ENCODE measurements at places on chromosomes 6 and 20.
A peak's percentile ranks its signal among the peaks of the same experiment; 100 is the strongest.

DNA sequence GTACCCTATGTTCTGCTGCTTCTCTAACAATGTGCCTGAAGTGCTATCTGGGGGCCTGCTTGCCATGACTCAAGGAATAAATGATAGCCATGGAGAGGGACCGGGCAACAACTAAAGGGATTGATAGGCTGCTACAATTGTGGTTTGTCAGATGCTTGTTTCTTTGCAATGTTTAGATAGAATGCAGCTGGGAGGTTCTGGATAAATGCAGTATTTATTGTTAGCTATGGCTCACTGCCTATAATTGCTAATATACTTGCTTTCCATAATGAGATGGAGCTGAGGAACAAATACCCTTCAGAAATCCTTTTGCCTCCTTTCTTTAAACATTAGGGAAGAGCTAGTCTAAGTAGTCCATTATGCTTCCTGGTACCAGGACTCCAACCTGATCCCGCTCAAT, 575.2 kb upstream of the SYNCRIP start:
- H3K36me3 ChIP-seq = no peaks in the 10 kb centered on the region
- DNase-seq = no peak
- no peak overlapping the region for H3K27ac ChIP-seq
- no peaks in the 10 kb centered on the region for H3K27me3 ChIP-seq
- no peak overlapping the region for H3K4me3 ChIP-seq
- no peaks in the 10 kb centered on the region for H3K4me1 ChIP-seq

- DNase-seq = peak; percentile 68
- H3K4me1 ChIP-seq = peaks cover 46% of the 10 kb centered on the region
- H3K27ac ChIP-seq = peak overlapping the region; percentile 66
Observed at GRCh38 chr6:29631209-29631810, 1.7 kb downstream of the GABBR1 start.

GRCh38 chr6:10390495-10391298, 24.2 kb downstream of the TFAP2A start:
- H3K4me1 ChIP-seq = peaks cover 96% of the 10 kb centered on the region
- no peak for DNase-seq
- H3K27ac ChIP-seq = no peak overlapping the region

GRCh38 chr6:18978337-18979128, 591.4 kb downstream of the RNF144B start:
- H3K27ac ChIP-seq = no peak overlapping the region
- peak; percentile 67 for DNase-seq
- no peak overlapping the region for H3K4me3 ChIP-seq
- no peaks in the 10 kb centered on the region for H3K27me3 ChIP-seq
- H3K4me1 ChIP-seq = no peaks in the 10 kb centered on the region

DNA sequence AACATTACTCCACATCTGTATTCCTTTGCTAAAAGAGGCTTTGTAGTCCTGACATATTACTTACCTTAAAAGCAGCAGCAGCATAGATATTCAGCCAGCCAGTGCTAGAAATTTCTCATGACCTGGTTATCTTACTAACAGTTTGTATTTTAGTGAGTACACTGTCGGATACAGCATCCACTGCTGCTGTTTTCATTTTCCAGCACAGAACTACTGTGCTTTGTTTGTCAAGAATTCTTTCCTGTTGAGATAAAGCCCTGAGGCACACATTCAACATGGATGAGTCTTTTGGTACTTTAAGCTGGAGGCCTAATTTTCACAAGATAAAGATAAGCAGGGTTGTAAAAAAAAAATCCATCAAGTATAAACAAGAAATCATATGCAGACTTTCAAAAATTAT, 311.2 kb upstream of the OPRM1 start:
- no peak overlapping the region for H3K27ac ChIP-seq
- DNase-seq = no peak
- no peak overlapping the region for H3K4me3 ChIP-seq
- no peaks in the 10 kb centered on the region for H3K27me3 ChIP-seq

- no peaks in the 10 kb centered on the region for H3K27me3 ChIP-seq
- peaks cover 11% of the 10 kb centered on the region for H3K4me1 ChIP-seq
- no peak overlapping the region for H3K4me3 ChIP-seq
- H3K36me3 ChIP-seq = no peaks in the 10 kb centered on the region
- no peak for DNase-seq
Observed at GRCh38 chr6:111792914-111793700, 80.1 kb downstream of the FYN start.

DNA sequence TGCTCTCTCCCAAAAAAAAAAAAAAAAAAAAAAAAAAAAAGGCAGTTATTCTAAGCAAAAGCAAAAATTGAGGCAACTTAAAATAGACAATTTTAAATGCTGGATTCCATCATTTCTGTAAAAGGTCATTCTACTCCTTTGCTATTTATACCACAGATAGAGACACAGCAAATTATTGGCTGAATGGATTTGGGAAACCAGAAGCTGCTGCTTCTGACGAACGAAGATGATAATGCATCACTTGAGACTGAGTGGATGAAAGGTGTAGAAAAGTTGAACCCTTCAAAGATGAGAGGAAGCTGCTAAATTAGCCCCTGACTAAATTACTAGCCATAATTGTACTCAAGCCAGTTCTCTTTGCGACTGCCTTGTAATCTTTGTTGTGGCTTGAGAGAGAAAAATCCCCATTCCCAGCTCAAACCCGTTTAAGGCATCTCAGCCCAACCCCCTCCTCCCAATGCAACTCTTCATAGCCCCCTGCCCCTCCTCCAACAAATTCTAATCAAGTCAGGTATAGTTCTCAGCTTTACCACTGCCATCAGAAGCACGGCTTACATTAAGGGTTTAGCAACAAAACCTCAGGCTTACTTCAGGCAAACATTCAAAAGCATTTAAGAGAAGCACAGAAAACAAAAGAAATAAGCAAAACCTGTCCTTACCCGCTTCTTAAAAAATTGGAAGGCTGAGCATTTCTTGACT, 1.0 kb downstream of the SGK1 start:
- H3K27ac ChIP-seq = no peak overlapping the region
- peak overlapping the region; percentile 61 for H3K4me3 ChIP-seq
- H3K36me3 ChIP-seq = no peaks in the 10 kb centered on the region
- peaks cover 17% of the 10 kb centered on the region for H3K27me3 ChIP-seq
- peaks cover 42% of the 10 kb centered on the region for H3K4me1 ChIP-seq
- peak; percentile 58 for DNase-seq

DNA sequence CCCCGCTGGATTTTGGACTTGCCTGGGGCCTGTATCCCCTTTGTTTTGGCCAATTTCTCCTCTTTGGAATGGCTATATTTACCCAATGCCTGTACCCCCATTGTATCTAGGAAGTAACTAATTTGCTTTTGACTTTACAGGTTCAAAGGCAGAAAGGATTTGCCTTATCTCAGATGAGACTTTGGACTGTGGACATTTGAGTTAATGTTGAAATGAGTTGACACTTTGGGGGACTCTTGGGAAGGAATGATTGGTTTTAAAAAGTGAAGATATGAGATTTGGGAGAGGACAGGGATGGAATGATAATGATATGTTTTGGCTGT, 1220.3 kb upstream of the CITED2 start:
- no peaks in the 10 kb centered on the region for H3K4me1 ChIP-seq
- DNase-seq = no peak
- no peaks in the 10 kb centered on the region for H3K36me3 ChIP-seq
- no peak overlapping the region for H3K4me3 ChIP-seq
- H3K27ac ChIP-seq = no peak overlapping the region
- no peaks in the 10 kb centered on the region for H3K27me3 ChIP-seq

GRCh38 chr6:139174961-139175360, 40.1 kb downstream of the HECA start:
- no peak overlapping the region for H3K4me3 ChIP-seq
- peaks cover 5% of the 10 kb centered on the region for H3K4me1 ChIP-seq
- no peaks in the 10 kb centered on the region for H3K36me3 ChIP-seq
- no peak overlapping the region for H3K27ac ChIP-seq
- H3K27me3 ChIP-seq = no peaks in the 10 kb centered on the region

DNA sequence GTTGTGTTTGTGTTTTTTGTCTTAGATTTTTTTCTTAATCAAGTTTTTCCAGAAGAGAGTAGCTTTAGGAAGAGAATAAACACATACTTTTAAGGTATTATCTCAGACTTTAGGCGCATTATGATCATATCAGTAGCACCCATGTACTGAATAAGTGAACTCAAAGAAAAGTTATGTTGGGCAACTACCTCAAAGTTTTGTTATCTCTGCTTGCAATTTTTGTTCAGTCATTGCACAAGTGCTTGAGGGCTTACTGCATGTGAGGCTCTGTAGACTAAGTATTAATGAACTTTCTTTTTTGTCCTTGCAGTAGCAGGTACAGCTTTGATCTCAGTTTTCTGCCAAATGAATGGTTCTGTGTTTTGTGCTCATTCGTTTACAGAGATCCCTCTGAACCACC, 189.0 kb downstream of the SLC16A10 start:
- no peaks in the 10 kb centered on the region for H3K27me3 ChIP-seq
- no peak overlapping the region for H3K27ac ChIP-seq
- no peak overlapping the region for H3K4me3 ChIP-seq
- peaks cover 10% of the 10 kb centered on the region for H3K36me3 ChIP-seq

GRCh38 chr6:144394210-144394609, 109.1 kb downstream of the UTRN start:
- H3K27me3 ChIP-seq = no peaks in the 10 kb centered on the region
- H3K27ac ChIP-seq = no peak overlapping the region
- no peak for DNase-seq
- H3K36me3 ChIP-seq = no peaks in the 10 kb centered on the region

- no peaks in the 10 kb centered on the region for H3K4me1 ChIP-seq
- H3K4me3 ChIP-seq = no peak overlapping the region
- no peaks in the 10 kb centered on the region for H3K27me3 ChIP-seq
- no peak overlapping the region for H3K27ac ChIP-seq
- H3K36me3 ChIP-seq = no peaks in the 10 kb centered on the region
- DNase-seq = no peak
Observed at GRCh38 chr20:51193066-51193772, 170.3 kb upstream of the KCNG1 start.

- H3K36me3 ChIP-seq = no peaks in the 10 kb centered on the region
- DNase-seq = no peak
- no peak overlapping the region for H3K4me3 ChIP-seq
- no peaks in the 10 kb centered on the region for H3K4me1 ChIP-seq
- H3K27me3 ChIP-seq = no peaks in the 10 kb centered on the region
Observed at GRCh38 chr20:24502661-24503060, 33.2 kb downstream of the SYNDIG1 start.

DNA sequence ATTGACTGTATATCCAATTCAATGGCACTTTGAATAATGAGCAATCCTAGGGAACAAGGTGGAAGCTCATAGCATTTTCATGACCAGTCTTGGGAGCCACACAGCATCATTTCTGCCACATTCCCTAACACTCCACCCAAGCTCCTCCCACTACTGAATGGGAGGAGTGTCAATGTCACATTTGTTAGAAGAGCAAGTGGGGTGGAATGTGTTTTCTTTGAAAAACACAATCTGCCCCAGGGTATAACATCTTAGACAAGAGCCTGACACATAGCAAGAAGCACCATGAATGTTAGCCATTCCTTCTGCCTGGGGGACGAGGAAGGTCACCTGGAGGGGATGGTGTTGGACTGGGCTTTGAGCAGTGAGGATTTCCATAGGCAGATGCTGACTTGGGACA, 258.3 kb upstream of the PMEPA1 start:
- no peaks in the 10 kb centered on the region for H3K27me3 ChIP-seq
- H3K4me3 ChIP-seq = no peak overlapping the region
- H3K27ac ChIP-seq = no peak overlapping the region
- H3K4me1 ChIP-seq = no peaks in the 10 kb centered on the region
- DNase-seq = no peak

- no peak overlapping the region for H3K4me3 ChIP-seq
- H3K27me3 ChIP-seq = peaks cover 9% of the 10 kb centered on the region
- H3K36me3 ChIP-seq = no peaks in the 10 kb centered on the region
Observed at GRCh38 chr6:45657226-45657625, 279.5 kb upstream of the SUPT3H start.

DNA sequence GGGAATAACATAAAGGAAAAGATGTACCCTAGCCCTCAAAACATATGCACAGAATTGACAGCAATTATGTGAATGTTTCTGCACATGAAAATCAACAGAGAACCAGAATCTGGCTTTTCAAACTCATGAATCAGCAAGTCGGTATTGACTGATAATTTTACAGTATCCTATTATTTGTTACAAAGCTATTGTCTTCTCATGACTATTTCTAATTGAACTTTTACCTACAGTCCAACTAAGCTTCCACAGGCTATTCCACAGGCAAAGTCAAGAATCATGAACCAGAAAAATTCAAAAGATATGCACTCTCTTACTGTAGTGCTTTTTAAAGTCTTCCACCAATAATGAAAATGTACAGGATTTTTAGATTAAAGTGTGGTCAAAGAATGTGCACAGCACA, 49.1 kb upstream of the DST start:
- peaks cover 18% of the 10 kb centered on the region for H3K4me1 ChIP-seq
- no peak overlapping the region for H3K4me3 ChIP-seq
- H3K27ac ChIP-seq = no peak overlapping the region
- H3K36me3 ChIP-seq = no peaks in the 10 kb centered on the region

DNA sequence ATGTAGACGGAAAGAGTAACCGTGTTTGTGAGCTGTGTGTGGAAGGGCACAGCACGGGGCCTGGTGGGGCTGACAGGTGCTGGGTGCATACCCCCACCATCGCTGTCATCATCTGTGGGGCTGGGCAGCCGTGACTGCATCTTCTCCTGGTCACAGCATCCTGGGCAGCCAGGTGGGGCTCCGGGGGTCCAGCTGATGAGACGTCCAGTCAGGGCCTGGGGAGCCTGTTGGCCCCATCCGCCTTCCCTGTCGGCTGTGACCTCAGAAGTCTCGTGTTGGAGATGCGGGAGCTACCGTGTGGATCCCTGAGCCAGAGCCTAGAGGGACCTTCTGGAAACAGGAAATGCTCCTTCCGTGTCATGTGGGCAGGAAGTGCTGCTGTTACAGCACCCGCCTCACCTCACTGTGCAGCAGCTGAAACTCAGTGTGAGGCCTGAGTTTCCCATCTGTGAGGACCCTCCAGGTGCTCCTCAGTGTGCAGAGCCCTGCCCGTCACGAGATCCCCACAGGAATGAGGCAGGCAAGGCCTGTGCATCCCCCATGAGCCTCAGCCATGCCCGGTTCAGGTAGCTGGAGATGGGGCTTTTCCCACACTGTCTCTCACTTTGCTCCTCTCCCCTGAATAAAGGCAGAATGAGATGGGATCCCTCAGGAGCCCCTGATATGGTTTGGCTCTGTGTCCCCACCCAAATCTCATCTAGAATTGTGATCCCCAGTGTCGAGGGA, 108.7 kb downstream of the ERMARD start:
- H3K27me3 ChIP-seq = no peaks in the 10 kb centered on the region
- H3K4me1 ChIP-seq = no peaks in the 10 kb centered on the region
- H3K4me3 ChIP-seq = no peak overlapping the region
- H3K36me3 ChIP-seq = no peaks in the 10 kb centered on the region
- no peak for DNase-seq

- no peaks in the 10 kb centered on the region for H3K27me3 ChIP-seq
- H3K4me1 ChIP-seq = peaks cover 10% of the 10 kb centered on the region
- DNase-seq = peak; percentile 88
- H3K36me3 ChIP-seq = no peaks in the 10 kb centered on the region
- H3K4me3 ChIP-seq = no peak overlapping the region
Observed at GRCh38 chr6:137313928-137314855, 95.0 kb upstream of the IFNGR1 start.
